HS-5 (cell line): ENCODE measurements at places on chromosomes 11 and 22.

DNA sequence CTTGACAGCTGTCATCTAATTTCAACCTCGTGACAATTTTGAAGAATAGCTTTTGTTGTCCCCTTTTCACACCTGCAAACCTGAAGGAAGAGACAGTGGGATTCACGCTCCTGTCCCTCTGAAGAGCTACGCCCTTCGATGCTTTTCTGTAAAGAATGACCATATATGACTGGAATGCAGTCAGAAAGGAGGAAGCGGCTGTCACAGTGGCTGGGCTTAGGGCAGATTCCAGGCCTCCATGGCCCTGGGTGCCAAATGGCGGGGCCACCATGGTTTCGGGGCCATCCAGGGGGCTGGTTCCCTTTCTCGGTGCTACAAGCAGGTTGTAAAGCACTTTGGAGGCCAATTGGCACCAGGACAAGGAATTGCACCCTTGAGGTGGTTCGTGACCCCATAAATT is 22.2 kb upstream of the FGF19 start:
- no peak for DNase-seq

DNA sequence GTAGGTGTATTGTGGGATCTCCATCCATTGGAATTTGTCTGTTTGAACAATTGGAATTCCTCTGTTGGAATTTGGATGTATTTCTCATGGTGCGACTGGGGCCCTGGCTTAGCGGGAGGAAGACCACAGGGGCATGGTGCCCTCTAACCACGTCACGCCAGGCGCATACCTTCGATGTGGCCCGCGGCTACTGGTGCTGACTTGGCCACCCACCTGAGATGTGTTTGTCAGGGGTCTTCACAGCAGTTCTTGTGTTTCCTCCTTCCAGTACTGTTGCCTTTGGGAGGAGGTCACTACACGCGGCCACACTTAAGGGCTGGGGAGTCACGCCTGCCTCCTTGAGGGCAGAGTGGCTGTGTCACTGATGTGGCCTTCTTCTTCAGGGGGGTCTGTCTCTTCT is 36.6 kb upstream of the GRAMD4 start:
- DNase-seq = no peak

DNA sequence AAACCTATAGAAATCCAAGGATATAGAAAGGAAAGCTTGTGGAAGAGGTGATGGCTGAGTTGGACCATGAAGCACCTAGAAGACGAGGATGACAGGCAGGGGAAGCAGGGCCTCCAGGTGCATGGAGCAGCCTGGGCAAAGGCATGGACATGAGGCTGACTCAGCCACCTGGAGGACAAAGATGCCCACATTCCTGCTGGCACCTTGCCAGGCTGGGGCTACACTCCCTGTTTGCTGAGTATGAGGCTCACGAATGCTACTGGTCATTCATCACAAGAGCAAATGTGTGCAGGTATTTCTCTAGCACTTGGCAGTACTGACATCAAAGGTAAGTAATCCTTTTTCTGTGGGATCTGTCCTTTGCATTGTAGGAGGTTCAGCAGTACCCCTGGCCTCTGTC is 7.1 kb upstream of the SCGB2A1 start:
- no peak for DNase-seq

DNA sequence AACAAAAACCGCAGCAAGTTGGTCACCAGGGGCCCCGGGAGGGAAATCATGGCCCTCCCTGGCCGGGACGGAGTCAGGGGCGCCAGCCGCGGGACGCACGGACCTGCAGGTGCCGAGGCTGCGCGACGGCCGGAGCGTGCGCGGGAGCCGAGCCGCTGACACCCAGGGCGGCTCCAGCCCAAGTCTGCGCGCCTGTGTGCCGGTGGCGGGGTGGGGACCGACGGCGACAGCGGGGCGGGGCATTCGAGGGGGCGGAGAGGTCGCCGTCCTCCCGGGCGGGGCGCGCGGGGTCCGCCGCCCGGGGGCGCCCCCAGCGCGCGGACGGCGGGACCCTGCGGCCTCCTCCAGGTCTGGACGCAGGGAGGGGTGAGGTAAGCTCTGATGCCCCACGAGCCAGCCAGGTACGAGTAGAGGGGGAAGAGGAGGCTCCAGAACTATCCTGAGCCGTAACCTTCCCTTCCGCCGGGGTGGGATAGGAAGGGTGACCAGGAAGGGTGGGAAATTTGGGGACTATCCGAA is at the start of gene ESAM:
TSS of gene ESAM (minus strand) at position 186 of the 519 bp plus-strand sequence. CDS start at position 50, 136 bp downstream.
- DNase-seq = no peak

DNA sequence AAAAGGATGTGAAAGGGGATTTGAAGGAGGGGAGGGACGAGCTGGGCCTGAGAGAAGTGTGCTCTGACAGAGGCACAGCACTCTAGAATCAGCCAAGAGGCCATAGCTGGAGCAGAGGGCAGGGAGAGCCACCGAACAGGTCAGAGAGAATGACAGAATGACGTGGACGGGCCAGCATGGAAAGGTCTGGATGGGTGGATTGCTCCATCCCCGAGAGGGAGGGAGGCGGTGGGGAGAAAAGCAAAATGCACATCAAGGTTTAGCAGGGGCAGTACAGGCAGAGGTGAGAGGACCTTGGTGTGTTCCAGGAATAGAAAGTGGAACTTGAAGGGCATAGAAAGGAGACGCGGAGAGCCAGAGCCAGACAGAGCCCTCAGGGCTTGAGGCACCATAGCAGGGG is 6.9 kb downstream of the PMM1 start:
- no peak for DNase-seq

GRCh38 chr11:98300719-98301118 is 720.0 kb upstream of the CNTN5 start:
- DNase-seq = no peak

DNA sequence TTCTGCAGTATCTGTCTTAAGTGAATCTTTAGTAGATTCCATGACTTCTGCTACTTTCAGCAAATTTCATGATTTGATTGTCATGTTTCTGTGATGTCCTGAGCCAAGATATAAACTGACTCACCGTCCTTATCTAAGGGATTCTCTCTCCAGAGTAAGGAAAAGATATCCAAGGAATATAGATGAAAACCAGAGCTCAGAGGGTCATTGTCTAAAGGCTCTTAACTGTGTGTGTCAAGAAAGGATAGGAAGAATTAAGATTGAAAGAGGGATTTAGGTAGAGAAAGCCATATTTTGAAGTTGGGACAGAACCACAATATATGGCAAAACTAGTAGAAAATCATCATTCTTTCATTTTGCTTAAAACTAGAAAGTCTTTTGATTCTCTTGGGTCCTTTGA is 50.7 kb downstream of the PPME1 start:
- no peak for DNase-seq

DNA sequence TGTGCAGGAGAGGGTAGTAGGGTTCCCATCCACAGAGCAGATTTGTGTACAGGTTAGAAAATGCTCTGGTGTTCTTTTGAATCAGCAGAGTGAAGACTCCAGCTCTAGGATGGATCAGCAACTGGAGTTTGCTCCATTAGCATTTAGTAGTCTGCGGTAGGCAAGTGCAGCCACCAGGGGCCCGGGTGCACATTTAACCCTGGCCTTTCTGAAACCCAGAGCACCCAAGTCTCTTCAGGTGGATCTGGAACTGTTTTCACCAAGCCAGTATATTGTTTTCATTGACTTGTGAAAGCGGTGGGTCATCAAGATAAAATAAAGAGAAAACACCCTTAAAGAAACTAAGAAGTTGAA is 100.8 kb upstream of the CLPB start:
- no peak for DNase-seq

DNA sequence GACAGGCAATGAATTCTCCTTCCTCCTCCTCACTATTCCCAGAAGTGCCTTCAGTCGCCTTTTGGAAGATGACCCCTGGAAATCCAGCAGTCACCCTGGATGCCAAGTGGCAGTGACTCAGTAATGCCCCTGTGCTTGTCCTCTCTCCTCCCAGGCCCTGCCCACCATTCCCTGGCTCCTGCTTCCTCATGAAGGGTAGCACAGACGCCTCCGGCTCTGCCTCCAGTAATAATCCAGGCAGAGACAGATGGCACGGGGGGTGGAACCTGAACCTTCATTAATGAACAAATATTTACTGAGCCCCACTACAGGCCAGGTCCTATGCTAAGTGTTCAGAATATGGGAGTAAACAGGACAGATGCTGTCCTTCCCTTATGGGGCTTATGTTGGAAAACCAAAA is 23.2 kb downstream of the SYT13 start:
- DNase-seq = no peak

DNA sequence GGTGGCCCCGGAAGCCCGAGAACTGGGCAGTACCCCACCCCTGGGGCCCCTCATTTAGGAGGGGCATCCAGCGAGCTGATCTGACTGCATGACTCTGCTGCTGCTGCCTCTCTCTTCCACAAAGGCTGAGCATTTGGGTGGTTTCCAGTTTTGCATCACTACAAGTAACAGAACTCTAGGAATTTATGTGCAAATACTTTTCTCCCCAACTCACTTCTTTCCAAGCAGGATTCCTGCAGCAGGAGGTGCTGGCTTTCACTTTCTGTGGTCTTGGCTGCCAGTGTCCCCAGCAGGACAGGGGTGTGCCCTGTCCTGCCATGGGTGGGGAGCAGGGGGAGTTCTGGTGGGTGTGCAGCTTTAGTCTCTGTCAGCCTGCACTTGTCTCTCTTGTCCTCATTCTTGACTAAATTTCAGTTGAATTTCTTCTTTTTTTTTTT is 21.2 kb downstream of the UPB1 start:
- peak; percentile 67 for DNase-seq

DNA sequence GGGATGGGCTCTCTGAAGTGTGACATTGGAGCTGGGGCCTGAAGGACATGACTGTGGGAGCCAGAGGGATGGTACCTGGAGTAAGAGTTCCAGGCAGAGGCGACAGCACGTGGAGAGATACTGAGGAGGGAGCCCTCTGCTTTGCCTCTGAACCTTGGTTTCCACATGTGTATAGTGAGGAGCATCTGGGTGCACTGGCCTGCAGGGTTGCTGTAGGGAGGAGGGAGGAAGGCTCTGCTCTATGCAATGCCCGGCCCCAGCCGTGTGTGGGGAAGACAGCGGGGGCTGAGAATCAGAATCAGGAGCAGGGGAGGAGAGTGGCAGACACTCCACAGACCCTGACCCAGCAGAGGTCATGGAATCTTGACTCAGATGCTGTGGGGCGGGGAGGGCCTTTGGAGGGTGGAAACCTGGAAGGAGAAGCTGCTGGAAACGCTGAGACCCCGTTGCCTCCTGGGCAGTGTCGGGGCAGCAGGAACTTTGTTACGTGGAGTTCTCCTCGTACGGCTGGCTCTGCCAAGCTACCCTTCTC is 4.0 kb downstream of the SCYL1 start:
- no peak for DNase-seq

- DNase-seq = peak; percentile 76
Measured at GRCh38 chr11:35363854-35364780, 55.2 kb downstream of the SLC1A2 start.

GRCh38 chr11:64436000-64436399 is 77.0 kb downstream of the RPS6KA4 start:
- DNase-seq = no peak

- DNase-seq = no peak
Measured at GRCh38 chr11:97702951-97703350, 1313.1 kb downstream of the JRKL start.

GRCh38 chr11:128520888-128521681 is 66.3 kb downstream of the ETS1 start:
- no peak for DNase-seq

- no peak for DNase-seq
Measured at GRCh38 chr11:76523147-76523546, 78.3 kb downstream of the EMSY start.

DNA sequence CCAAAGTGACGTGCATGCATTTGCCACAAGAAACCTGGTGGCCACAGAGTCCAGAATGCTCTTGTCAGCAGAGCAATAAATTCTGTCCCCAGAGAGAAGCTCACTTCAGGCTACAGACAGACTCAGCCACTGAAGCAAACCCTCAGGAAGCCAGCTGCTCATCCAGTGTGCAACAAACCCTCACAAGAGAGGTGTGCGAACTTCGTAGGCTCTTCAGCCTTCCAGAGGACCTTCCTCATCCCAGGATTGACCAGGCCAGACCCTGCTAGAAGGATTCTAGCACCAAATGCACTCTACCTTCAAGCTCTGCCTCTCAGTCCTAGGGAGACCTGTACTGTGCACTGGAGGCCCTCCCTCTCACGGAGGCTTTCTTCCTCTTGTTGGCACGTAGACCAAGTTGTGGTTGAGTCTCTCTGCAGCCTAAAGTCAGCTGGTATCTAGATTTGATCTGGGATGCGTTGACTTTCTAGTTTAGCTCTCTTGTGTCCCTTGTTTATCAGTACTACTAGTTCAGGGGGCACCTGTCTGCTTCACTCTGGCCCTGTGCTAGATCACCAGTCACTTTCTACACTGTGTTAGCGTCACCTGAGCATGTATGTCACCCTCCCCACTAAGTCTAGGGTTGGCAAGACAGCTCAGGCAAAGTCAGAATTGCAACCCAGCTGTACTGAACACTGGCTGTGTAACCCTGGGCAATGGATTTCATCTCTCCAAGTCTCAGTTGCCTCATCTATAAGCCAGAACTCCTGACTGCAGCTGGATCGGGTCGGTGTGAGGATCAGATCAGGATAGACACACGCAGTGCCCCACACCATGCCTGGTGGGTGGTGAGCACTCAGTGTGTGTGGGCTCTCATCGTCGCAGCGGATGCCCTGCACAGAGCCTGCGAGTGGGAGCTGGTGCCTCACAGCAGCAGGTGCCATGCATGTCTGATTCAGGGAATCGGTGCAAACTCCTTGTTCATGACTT is 22.1 kb upstream of the TMPRSS13 start:
- DNase-seq = no peak

- DNase-seq = no peak
Measured at GRCh38 chr11:123129920-123130319, 65.1 kb downstream of the CLMP start.

- no peak for DNase-seq
Measured at GRCh38 chr11:108198833-108199232, 23.6 kb downstream of the NPAT start.

- no peak for DNase-seq
Measured at GRCh38 chr11:45665206-45665932, at the start of gene CHST1. Gene CHST1 (minus strand): TSS chr11:45665622. CDS start chr11:45650923, 14,699 bp downstream.

GRCh38 chr11:34044664-34045485 is 6.7 kb upstream of the CAPRIN1 start:
- DNase-seq = no peak

- DNase-seq = no peak
Measured at GRCh38 chr11:37841016-37841415, 1243.0 kb upstream of the RAG2 start.

GRCh38 chr11:28878025-28878424 is 769.8 kb downstream of the METTL15 start:
- DNase-seq = no peak

DNA sequence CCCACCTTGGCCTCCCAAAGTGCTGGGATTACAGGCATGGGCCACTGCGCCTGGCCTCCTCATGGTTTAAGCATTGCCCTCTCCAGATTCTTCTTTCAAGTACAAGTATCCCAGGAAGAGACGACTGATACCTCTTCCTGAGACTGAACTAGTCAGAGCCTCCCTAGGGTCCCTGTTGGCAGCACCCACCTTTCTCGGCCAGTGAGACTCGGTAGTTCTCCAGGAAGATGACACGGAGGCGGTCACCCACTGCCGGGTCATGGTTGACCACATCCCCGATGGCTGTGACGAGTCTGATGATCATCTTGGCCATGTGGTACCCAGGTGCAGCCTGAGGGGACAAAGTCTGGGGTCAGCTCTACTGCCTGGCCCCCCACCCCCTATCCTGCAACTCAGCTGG is 7.2 kb upstream of the RASGRP2 start:
- no peak for DNase-seq
